ENCODE measurements at places on chromosomes 1 and 21.

DNA sequence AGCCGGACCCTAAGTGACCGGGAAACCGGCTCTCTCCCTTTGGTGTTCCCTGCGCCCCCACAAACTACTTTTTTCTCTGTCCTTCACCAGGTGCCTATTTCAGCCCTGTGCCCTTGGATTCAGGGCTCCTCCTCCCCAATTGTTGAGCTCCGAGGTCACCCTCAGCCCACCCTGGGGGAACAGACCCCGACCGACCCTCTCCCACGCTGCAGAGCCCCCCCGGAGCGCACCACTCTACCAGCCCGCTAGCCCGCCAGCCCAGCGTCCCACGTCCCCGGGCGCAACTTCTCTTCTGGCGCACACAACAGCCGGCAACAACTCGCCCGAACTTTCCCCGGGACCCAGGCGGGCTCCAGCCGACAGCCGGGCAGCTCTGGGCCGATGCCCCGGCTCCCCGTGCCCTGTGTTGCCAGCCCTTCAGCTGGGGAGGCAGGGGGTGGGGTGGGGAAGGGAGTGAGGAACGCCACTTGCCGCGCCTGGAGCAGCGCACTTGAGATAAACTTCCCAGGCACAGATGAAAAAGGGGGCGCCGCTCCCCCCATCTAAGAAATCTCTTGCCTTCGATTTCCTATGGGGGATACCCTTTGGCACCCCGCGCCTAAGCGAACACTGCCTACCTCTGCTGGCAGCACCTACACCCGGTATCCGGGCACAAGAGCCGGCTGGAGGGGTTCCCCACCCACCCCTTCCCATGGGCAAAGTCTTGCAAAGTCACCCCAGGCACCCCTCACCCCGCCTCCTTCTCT is 997 bp downstream of the CASZ1 start:
- DNase-seq, result no peak

DNA sequence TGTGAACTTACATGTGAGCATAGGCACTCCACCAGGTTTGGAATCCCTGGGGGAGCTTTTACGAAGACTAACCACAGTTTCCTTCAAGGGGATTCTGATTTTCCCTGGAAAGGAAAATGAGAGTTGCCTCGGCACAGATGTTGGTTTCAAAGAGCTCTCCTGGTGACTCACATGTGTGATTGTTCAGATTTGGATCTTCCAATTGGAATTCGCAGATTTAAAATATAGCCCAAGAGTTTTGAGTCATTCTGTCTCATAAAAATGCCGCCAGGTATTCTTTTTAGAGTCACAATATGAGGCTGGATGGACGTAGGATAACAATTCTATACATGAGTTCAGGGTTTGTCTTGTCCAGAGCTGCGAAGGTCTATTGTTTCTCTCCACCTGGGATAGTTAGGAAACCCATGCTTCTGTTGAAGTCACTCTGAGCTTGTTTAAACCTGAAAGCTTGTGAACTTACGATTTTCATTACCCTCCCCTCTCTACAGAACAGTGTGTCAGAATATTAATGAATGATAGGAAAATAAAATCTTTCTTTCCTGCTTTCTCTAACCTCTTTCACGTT is 64.9 kb downstream of the TGFB2 start:
- DNase-seq, result no peak

DNA sequence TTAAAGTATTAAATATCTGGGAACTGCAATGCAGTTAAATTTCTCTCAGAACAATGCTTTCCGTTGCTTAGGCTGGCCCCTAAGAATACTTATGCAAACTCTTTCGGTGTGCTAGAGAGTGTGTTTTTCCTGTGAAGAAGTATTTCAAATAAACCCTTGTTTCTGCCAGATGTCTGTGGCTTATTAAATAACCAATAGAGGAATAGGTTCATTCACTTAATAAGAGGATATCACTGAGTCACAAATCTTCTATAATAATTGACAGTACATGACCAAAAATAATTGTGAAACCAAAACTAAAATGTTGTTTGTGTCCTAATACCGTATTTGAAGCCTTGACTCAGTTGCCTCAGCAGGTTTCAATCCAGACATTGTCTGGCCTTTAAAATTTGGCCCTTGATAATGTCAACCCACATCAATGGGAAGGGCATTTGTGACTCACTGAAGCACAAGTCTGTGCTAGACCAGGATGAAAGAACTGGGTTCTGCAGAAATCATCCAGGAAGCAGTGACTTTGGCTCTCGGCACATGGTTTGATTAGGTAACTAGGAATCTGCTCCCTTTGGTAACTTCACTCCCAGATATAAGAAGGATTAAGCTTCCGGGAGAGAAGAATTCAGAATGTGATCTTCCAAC is 104.2 kb upstream of the BARHL2 start:
- DNase-seq, result no peak

GRCh38 chr1:6003568-6004411 is 11.6 kb upstream of the NPHP4 start:
- no peak for DNase-seq

- no peak for DNase-seq
Observed at GRCh38 chr1:95548211-95548610, 314.2 kb downstream of the RWDD3 start.

- DNase-seq, result no peak
Observed at GRCh38 chr1:2237773-2238172, 9.7 kb downstream of the SKI start.

- DNase-seq, result no peak
Observed at GRCh38 chr1:2373551-2374251, 17.7 kb downstream of the MORN1 start.

- no peak for DNase-seq
Observed at GRCh38 chr1:31663622-31664452, 19.2 kb upstream of the PEF1 start.

GRCh38 chr1:51515982-51516648 is 3.0 kb downstream of the EPS15 start:
- no peak for DNase-seq

DNA sequence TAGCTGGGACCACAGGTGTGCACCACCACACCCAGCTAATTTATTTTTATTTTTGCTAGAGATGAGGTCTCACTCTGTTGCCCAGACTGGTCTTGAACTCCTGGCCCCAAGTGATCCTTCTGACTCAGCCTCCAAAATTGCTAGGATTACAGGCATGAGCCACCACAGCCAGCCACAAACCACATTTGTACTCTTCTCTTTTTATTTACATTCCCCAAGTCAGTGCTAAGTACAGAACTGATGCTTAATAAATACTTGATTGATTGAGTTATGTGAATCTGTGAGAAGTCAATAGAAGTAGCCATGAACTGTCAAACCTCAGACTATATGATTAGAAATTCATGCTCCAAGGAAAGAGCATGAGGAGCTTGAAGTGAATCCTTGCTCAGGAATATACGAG is 48.5 kb upstream of the S1PR1 start:
- no peak for DNase-seq

- DNase-seq, result no peak
Observed at GRCh38 chr1:55695552-55695951, 480.4 kb upstream of the USP24 start.

- DNase-seq, result no peak
Observed at GRCh38 chr1:199302554-199302953, 663.7 kb downstream of the PTPRC start.

DNA sequence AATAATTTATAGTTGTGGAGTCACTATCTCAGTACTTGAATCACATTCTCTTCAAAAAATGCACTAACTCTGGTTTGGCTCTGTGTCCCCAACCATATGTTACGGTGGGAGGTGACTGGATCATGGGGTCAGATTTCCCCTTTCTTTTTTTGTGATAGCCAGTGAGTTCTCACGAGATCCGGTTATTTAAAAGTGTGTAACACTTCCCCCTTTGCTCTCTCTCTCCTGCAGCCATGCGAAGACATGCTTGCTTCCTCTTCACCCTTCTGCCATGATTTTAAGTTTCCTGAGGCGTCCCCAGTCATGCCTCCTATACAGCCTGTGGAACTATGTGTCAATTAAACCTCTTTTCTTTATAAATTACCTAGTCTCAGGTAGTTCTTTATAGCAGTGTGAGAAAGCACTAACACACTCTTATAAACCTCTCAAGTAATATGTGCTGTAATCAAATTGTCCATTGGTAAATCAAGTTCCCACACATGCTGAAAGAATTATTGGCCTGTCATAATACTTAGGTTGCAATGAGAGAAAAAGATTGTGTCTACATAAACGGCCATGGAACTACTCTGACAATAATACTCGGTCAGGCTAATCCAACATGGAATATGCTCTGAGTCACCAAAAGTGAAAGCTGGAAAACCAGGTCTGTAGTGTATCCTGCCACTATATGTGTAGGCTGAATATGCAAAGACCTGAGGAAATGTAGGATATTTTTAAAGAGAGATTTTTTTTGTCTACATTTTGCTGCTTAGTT is 107.5 kb downstream of the SLC44A5 start:
- DNase-seq, result no peak

GRCh38 chr1:160261556-160261892 is 825 bp downstream of the DCAF8 start:
- DNase-seq, result no peak

DNA sequence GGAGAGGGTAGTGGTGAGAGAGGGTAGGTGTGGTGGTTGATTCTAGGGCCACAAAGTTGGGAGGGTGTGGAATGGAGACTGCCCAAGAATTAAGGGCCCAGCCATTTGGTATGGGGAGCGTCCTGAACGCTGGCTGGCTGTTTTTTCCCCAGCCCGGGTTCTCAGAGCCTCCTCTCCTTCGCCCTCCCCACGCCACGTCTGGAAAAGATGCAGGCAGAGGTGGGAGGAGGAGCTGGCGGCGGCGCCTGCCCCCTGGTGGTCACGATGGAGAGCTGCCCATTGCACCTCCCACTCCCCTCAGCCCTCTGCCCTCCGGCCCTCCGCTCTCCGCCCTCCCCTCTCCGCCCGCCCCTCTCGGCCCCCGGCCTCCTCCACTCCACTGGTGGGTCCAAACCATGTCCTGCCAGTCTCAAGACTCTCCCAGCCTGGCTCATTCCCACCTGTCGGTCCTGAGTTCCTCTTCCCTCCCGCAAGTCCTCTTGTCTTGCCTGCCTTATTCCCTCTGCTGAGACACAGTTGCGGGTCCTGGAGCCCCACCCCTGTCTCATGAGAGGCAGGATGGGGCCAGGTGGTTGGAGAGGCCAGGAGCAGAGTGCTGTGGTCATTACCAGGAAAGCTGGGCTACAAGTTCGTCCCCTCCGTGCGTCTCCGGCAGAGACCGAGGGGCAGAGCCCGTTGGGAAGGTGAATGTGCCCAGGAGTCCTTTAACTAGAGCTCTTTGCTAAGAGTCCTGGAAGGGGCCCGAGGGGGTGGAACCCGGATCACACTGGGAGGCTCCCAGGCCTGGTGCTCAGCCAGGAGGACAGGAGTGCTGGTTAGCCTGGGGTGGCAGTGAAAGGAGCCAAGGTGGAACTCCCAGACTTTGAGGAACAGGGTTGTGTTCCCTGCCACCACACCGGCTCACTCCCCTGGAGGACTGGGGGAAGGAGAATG is 22.6 kb downstream of the ETNK2 start:
- peak; percentile 42 for DNase-seq

GRCh38 chr1:152448095-152448494 is 34.0 kb upstream of the CRNN start:
- DNase-seq, result no peak

- DNase-seq, result no peak
Observed at GRCh38 chr1:232300466-232300865, 329.5 kb downstream of the SIPA1L2 start.

DNA sequence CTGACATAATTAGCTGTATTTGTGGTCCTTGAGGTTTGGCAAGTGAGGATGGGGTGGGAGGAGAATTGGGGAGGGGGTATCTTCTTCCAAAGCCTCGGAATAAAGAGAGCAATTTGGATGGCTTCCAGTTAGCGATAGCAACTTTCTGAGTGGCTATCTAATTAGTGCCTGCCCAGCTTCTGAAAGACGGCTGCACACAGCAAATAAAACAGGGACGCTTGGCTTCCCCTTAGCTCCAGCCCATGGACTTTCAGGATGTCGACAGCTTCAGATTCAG is 31.1 kb downstream of the KLHDC7A start:
- DNase-seq, result no peak

GRCh38 chr21:44761011-44761729 is 40.5 kb downstream of the UBE2G2 start:
- DNase-seq, result no peak

DNA sequence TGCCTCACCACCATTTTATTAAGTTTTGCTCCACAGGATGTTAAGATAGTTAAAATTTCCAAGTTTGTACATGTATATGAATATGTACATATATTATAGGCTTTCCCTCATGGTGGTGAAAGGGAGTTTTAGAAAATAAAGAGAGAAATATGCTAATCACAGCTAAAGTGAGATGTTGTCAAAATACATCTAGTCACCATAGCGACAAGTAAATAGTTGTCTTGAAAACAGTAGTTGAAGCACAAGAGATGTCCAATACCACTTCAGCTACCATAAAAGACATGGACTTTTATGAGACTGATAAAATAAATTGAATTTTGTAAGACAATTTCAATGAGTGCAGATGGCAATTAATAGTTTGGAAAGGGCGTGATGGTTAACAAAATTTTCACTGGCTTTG is 1600.0 kb downstream of the BRINP3 start:
- DNase-seq, result no peak

Data from NCI-H446 treated with DMSO at 0.1 percent for 48 hours (cell line).